ENCODE measurements at places on chromosomes 6 and 20.

DNA sequence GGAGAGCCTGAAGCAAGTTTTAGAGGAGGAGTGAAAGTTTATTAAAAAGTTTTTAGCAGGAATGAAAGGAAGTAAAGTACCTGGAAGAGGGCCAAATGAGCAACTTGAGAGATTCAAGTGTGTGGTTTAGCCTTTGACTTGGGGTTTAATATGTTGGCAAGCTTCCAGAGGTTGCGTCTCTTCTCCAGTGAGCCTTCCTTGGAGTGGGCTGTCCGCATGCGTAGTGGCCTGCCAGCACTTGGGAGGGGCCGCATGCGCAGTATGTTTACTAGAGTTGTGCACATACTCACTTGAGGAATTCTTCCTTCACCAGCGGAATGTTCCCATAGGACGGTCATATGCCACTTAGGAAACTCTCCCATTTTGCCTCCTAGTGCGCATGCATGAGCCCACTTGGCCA lies 235.2 kb downstream of the ALDH8A1 start:
- no peak for DNase-seq

- DNase-seq: no peak
These were observed 23.6 kb upstream of the EDN1 start for GRCh38 chr6:12266571-12266970.

- DNase-seq: no peak
These were observed 24.7 kb downstream of the MYT1 start for GRCh38 chr20:64188682-64189529.

DNA sequence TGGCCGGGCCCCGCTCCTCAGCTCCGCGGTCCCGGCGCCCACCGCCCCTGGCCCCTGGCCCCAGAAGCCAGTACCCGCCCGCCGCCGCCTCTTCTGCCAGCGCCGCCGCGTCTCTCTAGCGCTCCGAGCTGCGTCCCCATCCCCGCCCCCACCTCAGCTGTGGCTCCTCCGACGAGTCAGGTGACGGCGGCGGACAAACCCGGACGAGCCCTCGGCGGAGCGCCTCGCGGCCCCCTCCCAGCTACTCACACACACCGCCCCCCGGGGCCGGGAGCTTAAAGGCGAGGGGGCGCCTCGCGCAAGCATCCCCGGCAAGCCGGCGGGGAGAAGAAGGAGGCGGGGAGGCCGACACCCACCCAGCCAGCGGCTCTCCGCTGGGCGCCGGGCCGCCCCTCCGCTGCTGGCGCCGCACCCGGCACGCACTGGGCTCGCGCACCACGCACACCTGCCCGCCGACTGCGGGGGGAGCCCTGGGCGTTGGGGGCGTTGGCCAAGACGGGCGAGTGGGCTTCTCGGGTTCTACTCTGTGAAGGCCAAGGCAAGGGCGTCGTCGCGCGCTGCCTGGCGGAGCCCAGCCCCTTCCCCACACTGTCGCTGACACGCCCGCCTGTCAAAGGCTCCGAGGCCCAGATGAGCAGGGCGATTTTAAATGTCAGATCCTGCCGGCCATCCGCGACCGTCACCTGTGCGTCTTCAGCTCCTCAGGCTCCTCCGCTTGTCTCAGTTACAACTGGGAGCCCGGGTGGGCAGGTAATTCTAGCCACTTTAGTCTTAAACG lies at the start of gene SNAP91:
Gene SNAP91 (minus strand): TSS at position 132 of the 778 bp plus-strand sequence. CDS start 1,174 bp downstream, outside the sequence.
- no peak for DNase-seq

GRCh38 chr6:43833996-43834390 lies 64.0 kb downstream of the VEGFA start:
- no peak for DNase-seq

DNA sequence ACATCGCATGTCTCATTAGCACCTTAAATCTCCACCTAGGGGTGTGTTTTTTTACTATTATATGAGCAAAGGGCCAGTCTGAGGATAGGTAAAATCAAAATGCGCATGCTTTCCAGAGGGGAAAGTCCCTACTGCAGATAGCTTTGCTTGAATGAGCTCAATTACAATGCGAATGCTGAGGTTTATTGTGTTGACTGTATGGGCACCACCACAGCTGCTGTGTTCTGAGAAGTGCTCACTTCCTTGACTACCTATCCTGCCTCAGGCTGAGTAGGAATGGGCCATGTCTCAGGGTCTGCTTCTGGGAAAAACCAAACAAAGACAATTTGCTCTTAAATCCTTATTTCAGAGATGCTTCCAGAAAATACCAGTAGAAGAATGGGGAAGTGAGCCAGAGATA lies 36.6 kb downstream of the MOCS1 start:
- DNase-seq: no peak

DNA sequence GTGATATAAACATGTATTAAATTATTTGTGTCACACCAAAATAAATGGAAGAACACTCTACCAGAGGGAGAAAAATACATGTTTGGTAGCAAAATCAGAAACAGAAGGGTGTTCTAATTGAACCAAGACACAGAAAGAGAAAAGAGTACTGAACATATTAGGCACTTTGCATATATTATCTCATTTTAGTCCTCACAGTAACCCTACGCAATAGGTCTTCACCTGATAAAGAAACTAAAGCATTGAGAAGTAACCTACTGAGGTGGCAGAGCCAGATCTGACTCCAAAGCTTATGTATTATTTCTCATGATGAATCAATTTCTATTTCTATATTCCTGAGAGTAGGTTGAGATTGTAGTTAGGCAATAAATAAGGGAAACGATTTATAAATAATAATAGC lies 77.7 kb downstream of the FYN start:
- no peak for DNase-seq

DNA sequence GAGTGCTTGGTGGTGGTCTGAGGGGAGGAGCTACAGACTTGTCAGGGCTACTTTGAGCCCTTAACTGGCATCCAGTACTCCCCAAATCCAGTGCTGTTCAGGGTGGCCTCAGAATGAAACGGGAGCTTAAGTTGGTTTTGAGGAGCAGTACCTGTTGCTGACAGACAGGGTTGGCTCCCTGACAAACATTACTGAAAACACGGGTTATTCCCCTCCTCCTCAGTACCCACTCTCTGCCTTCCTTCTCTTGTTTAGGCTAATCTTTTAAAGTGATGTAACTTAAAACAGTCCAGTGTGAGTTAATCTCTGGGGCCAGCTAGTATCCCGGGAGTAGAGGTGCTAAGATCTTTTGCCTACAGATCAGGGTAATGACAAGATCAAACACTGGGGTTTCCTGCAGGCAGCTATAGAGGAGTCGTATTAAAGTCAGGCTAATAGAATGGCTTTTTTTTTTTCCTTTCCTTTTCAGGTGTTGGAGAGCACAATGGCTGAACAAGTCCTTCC lies 3.7 kb downstream of the TNFAIP3 start:
- DNase-seq: no peak

- no peak for DNase-seq
These were observed 247.1 kb upstream of the GRIK2 start for GRCh38 chr6:101146389-101146788.

- DNase-seq: no peak
These were observed 47.3 kb upstream of the E2F3 start for GRCh38 chr6:20354366-20354765.

DNA sequence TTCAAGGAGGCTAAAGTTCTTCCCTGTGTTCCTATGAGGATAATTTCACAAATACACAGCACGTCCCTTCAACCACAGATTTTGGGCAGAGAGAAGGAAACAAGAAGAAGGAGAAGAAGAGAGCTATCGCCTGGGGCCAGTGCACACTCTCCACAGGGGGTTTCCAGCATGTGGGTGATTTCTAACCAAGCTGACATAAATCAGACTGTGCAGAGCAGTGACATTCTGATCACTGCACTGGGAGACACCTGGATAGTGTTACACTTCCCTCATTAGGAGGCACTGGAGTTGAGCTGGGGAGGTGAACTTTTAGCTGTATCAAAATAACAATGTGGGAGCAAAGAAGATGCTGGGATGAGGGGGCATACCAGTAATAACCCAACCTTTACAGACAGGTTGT lies 71.8 kb upstream of the CENPW start:
- no peak for DNase-seq

DNA sequence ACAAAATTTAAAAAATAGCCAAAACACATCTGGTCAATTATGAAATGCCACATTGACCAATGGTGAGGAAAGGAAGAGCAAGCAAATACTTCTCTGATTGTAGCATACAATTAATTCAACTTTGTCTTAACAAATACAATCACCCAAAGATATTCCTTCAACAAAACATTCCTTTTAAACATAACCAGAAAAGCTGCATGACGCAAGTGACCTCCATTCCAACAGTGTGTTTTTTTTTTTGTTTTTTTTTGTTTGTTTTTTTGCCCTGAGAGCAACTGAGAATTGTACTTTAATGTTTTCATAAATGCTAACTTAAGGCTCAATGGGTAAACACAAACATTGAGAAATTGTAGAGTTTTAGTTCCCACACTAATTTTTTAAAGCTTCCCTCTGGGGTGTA lies 184.4 kb downstream of the PTPRK start:
- DNase-seq: no peak

DNA sequence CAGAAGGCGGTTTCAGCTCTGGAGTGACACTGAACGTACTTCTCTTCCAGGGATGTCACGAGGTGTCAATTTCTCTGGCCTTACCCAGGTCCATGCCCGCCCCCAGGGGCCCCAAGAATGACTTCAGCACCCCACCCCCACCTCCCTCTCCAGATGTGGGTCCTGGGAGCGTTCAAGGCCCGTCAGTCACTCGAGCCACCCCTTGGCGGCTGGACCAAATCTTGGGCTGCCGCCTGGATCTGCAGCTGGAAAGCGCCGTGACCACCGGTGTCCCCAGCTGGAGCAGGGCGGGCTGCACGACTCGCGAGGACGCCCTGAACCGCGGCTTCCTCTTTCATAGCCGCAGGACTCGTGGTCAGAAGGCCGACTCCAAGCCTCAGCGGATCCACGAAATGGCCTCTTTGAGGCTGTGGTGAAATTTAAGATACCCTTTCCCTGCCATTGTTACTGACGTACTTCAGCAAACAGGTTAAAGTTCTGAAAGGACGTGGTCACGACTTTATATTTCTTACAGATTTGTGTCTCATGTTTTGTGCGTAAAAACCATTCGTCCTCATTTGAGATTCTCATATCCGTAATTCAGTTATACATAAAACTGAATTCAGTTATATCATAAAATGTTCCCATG lies 29.3 kb downstream of the TRIM38 start:
- DNase-seq: peak; percentile 19

DNA sequence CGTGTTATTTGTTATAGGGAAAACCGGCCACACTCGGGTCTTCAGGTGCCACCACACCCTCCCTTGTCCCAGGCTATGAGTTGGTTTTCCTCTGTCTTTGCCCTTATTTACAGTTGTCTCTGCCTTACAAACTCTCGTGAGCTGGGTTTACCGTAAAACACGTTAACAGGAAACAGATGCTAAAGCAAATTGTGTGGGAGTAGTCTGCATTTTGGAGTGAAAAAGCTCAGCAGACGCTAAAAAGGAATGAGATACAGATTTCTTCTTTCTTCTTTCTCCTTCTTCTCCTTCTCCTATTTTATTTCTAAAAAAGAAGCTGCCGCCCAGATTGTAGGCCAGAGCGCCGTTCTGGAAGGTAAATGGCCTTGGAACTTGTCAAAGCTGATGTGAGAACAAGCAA lies 51.9 kb downstream of the APCDD1L start:
- no peak for DNase-seq

DNA sequence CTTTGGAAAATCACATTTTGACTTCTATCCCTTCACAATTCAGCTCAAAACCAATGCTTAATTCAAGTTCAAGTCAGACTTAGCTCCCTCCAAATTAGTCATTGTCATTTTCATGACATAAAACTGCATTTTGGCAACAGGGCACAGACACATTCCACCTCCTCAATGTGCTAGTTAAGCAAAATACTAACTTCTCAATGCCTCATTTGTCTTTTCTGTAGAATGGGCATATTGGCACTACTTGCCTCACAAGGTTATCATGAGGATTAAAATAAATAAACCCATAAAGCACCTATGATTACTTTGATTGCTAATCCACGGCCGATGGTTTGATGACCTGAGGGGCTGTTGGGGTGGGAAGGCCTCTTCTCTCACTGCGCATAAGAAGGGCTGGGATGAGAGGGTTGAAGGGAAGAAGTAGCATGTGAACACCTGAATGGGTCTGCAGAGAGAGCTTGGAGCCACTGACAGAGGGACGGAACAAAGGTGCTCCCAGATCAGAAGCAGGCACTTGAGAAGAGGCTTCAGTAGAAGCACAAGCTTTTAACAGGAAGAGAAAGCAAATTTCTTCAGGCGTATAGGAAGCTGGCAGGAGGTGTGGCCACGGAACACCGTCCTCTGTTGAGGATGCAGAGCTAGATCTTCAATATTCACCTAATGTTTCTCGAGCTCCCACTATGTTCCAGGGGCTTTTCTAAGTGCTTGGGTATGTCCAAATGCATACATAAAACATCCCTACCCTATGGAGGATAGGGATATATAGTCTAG lies 11.7 kb upstream of the TBC1D7 start:
- DNase-seq: no peak

DNA sequence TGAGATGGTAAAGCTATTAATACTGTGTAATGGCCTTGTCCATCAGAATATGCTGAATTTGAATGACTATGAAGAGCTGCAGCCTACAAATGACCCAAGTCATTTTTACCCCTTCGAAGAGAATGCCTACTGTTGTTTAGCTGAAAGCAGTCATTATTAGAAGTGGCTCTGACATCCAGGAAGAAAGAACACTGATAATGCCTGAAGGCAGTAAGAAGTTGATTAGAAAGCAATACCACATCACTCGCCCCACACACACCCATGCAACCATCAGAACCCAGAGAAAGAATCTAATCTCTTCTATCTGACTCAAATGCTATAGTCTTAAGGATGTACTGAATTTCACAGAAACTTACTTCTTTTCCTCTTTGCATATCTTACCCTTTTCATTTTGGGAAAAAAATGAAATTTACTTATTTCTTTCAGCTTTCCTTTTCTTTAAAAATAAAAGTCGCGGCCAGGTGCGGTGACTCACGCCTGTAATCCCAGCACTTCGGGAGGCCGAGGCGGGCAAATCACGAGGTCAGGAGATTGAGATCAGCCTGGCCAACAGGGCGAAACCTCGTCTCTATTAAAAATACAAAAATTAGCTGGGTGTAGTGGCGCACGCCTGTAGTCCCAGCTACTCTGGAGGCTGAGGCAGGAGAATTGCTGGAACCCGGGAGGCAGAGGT lies 61.0 kb downstream of the ARHGAP18 start:
- DNase-seq: no peak

DNA sequence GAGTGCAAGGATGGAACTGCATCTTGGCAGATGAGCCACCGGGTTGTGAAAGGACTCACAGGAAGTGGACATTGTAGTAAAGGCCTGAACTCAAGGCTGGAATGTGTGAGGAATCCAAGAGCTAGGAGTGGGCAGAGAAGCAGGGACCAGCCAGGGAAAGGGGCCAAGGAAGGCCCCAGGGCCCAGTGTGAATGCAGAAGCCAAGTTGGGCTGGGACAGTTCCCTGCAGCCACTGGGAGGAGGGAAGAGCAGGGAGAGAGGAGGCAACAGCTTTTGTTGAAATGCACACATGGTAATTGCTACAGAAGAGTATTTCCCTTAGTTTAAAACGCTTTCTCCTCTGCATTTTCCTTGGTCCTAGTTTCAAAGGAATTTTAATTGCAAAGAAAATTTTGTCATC lies 34.6 kb downstream of the CDH22 start:
- no peak for DNase-seq

DNA sequence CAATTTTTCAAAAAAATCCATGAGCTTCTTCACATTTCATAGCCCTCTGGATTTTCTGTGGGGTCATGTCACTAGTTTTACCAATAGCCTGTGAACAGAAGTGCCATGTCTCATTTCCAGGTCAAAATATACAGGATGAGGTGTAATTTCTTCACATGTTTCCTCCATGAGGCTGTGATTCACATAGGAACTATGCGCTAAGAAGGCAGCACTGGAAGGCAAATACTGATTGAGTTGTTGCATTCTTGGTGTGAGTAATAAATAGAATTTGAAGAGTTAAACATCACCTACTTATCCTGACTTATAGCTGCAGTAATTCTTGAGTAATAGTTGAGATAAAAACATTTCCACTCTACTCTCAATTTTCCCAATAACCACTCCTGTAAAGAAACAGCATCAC lies 442.3 kb downstream of the HAO1 start:
- peak; percentile 14 for DNase-seq
